ENCODE measurements at places on chromosomes 4 and X.

- DNase-seq: no peak
Observed at GRCh38 chr4:82785611-82786400, 12.8 kb downstream of the SCD5 start.

GRCh38 chrX:151974336-151975227 lies at the start of gene GABRE:
Gene GABRE (minus strand): TSS chrX:151974676. CDS start chrX:151974625, 51 bp downstream.
- no peak for DNase-seq

- no peak for DNase-seq
Observed at GRCh38 chr4:142034101-142034500, 397.7 kb downstream of the IL15 start.

- DNase-seq: no peak
Observed at GRCh38 chrX:50629774-50630173, 159.1 kb upstream of the DGKK start.

DNA sequence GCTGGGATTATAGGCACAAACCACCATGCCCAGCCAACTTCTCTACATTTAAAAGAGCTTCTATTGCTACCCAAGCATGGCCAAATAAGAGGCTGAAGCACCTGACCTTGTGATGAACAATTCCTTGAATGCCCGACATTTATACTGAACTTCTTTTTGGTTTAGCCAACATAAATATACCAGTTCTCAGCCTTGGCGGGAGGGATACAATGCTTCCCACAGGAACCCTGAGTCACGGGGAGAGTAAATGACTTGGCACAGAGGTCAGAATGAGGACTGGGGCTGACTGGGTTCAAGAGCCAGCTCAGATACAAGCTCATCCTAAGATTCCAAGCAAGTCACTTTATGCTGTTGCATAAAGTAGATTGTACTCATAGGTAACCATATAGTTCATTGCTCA lies 6.1 kb downstream of the HOPX start:
- no peak for DNase-seq

DNA sequence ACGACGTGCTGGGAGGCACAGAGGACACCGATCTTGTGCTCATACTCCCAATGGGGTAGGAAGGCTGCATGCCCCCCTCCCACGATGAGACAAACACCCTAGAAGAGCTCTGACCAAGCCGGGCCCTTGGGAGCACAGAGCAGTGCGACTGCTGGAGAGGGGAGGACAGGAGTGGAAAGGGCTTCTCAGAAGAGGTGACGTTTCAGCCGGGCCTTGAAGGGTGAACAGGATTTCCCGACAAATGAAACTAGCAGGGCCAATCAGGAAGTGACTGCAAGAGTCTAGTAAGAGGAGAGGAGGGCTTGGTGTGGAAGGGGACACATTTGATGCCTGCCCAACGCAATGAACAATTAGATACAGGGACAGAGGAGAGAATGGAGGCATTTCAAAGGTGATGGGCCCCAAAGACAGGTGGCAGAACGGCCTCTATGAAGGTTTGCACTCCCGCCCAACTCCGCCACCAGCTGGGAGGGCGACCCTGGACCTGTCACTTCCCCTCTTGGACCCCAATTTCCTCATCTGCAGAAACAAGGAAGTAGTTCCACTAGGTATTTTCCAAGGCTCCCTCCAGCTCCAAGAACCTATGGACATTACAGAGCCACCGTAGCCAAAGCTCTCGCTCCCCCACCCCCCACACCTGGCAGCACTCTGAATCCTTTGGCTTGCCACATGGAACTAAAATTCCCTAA lies 3.9 kb downstream of the HCFC1 start:
- DNase-seq: no peak

DNA sequence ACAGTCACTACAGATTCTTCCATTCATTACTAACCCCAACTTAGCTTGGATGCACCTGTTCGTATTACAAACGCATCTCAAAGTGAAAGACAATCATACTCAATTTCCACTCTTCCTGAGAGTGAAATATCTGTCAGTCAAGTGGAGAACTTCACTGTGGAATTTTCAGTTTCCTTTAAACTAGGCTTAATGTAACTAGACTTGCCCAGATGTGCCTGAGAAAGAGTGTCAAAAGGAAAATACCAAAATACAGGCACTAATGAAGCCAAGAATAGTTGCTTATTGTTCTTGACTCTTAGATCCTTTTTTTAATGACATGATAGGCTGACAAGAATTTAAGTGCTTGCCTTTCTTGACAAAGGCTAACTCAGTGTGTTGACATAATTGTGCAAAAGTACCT lies 72.4 kb upstream of the NR3C2 start:
- DNase-seq: no peak

GRCh38 chr4:162403419-162403818 lies 239.6 kb upstream of the FSTL5 start:
- DNase-seq: no peak

GRCh38 chrX:35166023-35166422 lies 223.4 kb downstream of the FAM47B start:
- DNase-seq: no peak

DNA sequence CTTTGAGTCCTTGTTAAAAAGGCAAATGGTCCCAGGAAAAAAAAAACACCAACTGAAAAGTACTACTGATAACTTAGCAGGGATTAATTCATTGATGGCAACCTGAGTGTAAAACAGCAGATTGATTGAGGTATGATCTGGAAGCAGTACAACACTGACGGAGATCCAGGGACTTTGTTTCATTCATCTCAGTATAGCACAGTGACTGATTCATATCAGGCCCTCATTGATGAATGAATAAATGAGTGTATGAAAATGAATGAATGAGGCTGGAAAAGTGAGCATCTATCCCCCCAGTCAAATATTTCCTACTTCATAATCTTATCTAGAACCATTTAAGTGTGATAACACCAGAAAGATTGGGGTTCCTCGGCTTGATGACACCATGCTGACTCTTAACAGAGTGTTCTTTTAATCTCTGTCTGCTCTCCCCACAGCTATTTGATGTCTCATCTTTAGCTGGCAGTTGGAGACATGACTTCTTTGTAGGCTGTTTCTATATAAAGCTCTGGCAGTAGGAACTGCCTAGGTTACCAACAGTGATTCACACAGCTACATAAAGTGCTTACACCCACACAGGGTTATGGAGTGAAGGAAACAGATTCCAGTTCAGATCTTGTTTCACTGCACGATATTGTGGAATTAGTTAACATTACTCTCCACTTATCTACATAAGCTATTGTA lies 18.6 kb upstream of the RNF128 start:
- no peak for DNase-seq

DNA sequence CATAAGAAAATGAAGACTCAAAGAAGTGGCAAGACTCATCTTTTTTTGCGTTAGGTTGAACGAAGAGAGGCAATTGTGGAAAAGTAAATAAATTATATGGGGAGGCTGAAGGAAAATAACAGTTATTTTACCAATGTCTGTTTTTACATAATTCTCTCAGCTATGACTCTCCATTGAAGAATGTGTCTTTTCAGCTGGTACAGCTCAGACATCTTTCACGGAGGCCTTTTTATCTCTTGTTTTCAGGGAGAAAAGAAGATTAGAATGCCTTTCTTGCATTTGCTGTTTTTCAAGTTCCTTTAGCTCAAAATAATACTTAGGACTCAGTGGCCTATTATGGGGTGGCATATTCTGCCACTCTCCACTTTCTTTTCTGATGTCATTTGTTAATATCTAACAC lies 153.0 kb downstream of the ADAM29 start:
- DNase-seq: no peak

- DNase-seq: no peak
Observed at GRCh38 chr4:144818136-144818535, 172.2 kb downstream of the HHIP start.

- no peak for DNase-seq
Observed at GRCh38 chr4:120819805-120820437, 102.6 kb downstream of the PRDM5 start.

DNA sequence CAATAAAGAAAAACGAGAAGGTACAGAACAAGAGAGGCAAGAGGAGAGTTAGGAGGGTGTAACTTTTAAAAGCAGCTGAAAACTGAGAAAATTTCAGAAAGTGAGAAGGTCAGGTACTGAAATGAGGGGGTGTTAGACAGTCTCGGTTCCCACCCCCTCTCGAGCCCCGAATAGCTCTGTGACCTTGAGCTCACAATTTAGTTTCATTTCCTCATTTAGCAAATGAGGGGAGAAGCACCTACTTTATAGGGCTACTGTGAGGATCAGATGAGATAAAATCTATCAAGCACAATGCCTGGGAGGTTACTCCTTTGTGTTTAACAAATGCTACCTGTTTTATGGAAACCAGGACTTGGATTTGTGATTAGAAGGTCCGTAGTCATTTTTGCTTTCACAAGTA lies 4.9 kb downstream of the UGT8 start:
- no peak for DNase-seq

GRCh38 chrX:78801522-78801921 lies 54.0 kb downstream of the LPAR4 start:
- DNase-seq: no peak

GRCh38 chr4:31598639-31599038 lies 878.5 kb downstream of the PCDH7 start:
- DNase-seq: no peak

GRCh38 chr4:98850937-98851336 lies 78.0 kb downstream of the EIF4E start:
- no peak for DNase-seq

- no peak for DNase-seq
Observed at GRCh38 chr4:62262676-62263075, 1062.5 kb downstream of the ADGRL3 start.

GRCh38 chrX:140733766-140734342 lies 24.3 kb downstream of the LINC00632 start:
- no peak for DNase-seq

- no peak for DNase-seq
Observed at GRCh38 chrX:1398431-1399340, 6.8 kb upstream of the SLC25A6 start.

- DNase-seq: no peak
Observed at GRCh38 chr4:13528821-13529127, 15.5 kb downstream of the NKX3-2 start.

DNA sequence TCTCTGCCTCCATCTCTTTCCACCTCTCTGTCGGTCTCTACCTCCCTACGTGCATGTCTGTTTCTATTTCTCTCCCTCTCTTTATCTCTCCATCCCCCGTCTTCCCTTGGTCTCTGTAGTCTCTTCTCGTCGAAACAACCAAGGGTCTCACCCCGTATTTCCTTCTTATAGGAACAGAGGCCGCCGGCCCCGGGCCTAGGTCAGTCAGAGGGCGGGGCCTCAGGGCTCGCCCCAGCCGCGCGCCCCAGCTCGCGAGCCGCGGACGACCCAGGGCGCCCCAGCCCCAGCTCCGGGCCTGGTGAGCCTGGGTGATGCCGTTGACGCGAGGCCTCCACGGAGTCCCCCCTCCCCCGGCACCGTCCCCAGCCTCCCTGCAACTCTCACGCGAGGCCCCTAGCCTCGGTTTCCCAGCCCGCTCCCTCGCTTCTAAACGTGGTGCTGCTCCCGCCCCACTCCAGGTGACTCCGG lies 6.6 kb downstream of the TIMM17B start:
- no peak for DNase-seq

- DNase-seq: no peak
Observed at GRCh38 chrX:64206556-64207162, 1.2 kb upstream of the AMER1 start.

DNA sequence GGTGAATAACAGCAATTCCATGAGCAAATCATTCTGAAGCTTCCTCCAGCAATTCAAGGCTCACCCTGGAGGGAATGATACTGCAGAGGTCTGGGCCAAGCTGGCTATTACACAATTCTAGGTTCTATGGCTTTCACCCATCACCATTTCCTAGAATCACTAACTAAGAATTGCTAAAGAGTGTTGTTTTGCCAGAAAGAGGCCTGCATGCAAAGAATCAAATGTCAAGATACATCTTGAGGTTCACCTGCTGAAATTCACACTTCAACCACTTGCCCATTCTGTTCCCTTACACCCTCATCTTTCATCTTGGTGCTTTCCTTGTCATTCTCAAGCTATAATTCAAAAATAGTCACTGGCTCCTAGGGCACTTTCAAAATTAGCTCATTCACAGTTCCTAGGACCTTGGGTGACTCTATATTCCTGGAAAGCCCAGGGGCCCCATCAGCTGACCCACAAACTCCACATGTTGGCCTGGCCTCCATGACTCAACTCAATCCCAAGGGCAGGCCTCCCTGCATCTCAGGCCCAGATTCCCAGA lies 7.0 kb downstream of the APBB2 start:
- no peak for DNase-seq

DNA sequence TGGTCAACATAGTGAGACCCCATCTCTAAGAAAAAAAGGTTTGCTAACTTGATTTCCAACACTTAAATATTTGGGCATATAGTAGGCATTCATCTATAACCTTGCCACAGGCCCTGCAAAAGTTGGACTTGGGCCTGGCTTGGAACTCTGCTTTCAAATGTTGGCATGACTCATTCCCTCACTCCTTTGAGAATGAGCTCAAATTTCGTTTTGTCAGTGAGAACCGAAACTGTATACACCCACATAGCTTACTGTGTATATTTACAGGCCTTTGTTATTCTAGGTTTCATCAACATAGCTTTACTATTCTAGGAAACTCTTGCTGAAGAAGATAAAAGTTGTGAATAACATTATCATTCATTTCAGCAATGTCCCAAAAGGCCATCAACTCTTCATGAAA lies 88.7 kb upstream of the ELOVL6 start:
- no peak for DNase-seq

DNA sequence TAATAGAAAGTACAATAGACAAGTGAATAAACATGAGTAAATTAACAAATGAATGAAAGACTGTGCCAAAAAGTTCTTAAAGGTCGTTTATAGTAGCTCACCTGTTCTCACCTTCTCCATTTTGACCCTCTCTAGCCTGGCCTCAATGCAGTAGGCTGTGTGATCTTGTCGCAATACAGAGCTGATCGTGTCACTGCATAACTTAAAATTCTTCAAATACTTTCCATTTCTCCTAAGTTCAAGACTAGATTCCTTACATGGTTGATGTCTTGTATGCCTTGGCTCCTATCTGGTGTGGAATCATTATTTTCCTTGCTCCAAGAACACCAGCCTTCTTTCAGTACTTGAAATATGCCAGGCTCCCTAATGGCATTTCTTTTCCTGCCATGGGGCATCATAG lies 9.5 kb upstream of the GABRA2 start:
- no peak for DNase-seq

DNA sequence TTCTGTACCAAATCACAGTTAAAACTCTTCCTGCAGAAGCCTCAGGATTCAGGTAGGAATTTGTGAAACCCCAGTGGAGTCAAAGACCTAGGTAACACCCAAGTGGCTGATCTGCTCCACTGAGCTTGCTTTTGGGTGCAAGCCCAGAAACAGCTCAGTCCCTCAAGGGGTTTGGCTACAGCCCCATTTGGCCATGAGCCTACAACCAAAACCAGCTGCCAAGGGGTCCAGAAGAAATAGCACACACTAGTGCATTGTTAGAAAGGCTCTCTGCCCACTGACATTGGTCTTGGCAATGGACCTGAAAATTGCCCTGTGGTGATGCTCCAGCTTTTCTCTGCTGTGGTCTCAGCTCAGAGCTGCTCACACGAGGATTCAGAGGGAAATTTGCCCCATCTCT lies 577.4 kb upstream of the INTU start:
- no peak for DNase-seq

DNA sequence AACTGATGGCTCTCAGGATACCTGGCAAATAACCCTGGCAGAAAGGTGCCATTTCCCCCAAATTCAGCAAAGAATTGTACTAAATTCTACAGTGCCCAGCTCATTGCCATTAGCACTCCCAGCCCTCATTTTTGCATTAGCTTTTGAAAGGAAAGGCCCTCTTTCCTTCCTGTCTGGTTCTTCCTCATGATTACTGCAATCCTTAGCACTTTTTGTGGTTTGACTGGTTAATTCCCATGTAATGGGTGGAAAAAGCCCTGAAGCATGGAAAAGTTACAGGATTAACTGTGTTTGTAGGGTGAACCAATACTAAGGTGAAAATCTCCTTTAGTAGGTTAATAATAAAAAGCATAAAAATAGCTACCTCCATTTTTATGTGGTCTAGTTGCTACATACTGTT lies 139.5 kb downstream of the NPNT start:
- no peak for DNase-seq

Measured in activated T-helper 9 cell treated with anti-CD3 and anti-CD28 coated beads, Interleukin-2, amount 50 U/mL, for 16 hours (primary cell).